ENCODE measurements at places on chromosomes 5 and 9. TPM values are rescaled to one million over a fixed set of nuclear protein-coding genes. Genes with fewer than 3 reads are reported as not detected.

LCN15 gene
- total RNA-seq = not detected

PCDHB3 gene
- total RNA-seq = not detected

KCNN2 gene
- total RNA-seq = 0.15 TPM

IL3 gene
- total RNA-seq = not detected

GARIN3 gene
- total RNA-seq = not detected

FOXD4 gene
- 0.58 TPM for total RNA-seq

IFNA21 gene
- not detected for total RNA-seq

LMX1B gene
- total RNA-seq = 1.9 TPM

Measured in A549 treated with DMSO at 1 μM for 4 hours (cell line).